ENCODE measurements at places on chromosomes 1 and 21. TPM values are rescaled to one million over a fixed set of nuclear protein-coding genes. Genes with fewer than 3 reads are reported as not detected.

The SLC26A9 gene
- total RNA-seq = not detected

The DMRTA2 gene
- 0.13 TPM for total RNA-seq

The TNNT2 gene
- not detected for total RNA-seq

The PRKAA2 gene
- 7.3 TPM for total RNA-seq

The DIO1 gene
- not detected for total RNA-seq

The WNT9A gene
- total RNA-seq = 0.44 TPM

The KCNC4 gene
- total RNA-seq = 1.1 TPM

The CBS gene
- total RNA-seq = 8.7 TPM

The NBPF10 gene
- total RNA-seq = 4.4 TPM

Measured in aortic smooth muscle cell (primary cell).